ENCODE measurements at places on chromosomes 3 and 15. TPM values are rescaled to one million over a fixed set of nuclear protein-coding genes. Genes with fewer than 3 reads are reported as not detected.

MYH15 gene
- 0.12 TPM for total RNA-seq

ANKRD63 gene
- total RNA-seq: not detected

DNA sequence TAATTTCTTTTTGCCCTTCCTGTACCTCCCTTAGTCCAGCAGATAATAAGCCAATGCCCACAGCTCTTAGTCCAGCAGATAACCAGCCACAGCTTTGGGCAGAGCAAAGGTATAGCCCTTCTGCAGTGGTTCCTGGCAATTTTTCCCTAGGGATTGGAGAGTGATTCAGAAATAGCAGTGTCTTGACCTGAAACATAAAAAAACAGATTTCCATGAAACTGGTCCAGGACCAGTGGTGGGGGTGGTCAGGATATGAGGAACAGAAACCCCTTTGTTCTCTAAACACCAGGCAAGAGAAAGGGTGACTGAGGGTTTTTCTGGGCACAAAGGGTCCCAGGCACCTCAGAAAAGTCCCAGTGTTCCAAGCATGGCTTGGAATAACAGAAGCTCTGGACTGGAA is 103.4 kb downstream of the ARRDC4 start:
- DNase-seq: no peak

- no peak for DNase-seq
Observed at GRCh38 chr3:148955544-148956346, 35.6 kb upstream of the GYG1 start.
